ENCODE measurements at places on chromosomes 2 and 18.

DNA sequence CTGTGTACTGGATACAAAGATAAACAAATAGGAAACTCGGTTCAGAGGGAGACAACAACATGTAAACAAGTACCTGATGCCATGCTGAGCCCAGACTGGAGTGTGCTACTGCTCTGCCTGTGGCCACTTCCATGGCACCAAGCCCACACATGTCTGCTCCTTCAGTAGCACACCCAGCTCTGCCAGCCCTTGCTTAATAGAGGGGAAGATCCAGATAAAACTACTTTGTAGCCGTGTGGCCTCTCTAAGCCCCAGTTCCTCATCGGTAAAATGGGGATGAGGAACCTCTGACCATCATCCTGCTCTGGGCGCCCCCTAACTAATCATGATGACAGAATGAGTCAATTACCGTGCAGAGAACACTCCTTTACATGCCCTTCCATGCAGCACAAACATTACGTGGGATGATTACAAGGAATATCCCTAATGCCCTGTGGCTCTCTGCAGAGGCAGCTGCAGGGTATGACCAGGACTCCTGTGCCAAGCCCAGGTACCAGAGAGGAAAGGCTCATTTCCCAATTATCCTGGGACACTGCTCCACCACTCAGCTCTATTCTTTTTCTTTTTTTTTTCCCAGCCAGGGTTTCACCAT, 34.9 kb downstream of the DNMT3A start:
- no peak for DNase-seq

DNA sequence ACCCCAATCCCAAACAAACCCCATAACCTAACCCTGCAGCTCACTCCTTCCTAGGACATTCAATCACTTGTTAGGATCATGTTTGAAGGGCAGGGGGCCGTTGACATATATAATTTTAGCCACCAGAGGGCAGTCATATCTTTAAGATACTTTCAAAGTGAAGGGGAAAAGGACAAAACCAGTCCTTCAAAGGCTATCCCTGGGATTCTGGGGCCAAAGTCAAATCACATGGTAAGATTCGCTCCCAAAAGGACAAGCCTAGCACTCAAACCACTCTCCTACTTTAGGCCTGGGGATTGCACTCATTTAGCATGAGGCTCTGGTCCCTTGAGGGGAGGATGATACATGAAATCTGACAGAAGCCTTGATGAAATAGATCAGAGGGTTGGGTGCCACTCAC, 44.6 kb downstream of the HAUS1 start:
- no peak for DNase-seq

DNA sequence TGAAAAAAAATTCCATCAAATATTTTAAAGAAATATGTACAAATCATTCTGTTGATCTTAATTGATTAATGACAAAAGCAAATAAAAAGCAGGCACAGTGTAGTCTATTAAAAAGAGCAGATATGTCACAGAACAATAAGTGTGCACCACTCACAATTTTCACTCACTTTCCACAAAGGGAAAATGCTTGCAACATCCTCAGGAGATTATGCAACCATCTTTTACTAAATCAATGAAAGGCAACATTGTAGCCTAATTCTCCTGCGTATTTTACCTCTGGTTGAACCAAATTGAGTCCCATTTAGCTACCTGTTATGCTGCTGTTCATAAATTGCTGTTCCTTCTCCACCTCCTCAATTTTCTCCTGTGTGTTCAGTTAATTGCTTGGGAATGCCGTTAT, 1346.8 kb upstream of the PIK3C3 start:
- DNase-seq, result no peak

DNA sequence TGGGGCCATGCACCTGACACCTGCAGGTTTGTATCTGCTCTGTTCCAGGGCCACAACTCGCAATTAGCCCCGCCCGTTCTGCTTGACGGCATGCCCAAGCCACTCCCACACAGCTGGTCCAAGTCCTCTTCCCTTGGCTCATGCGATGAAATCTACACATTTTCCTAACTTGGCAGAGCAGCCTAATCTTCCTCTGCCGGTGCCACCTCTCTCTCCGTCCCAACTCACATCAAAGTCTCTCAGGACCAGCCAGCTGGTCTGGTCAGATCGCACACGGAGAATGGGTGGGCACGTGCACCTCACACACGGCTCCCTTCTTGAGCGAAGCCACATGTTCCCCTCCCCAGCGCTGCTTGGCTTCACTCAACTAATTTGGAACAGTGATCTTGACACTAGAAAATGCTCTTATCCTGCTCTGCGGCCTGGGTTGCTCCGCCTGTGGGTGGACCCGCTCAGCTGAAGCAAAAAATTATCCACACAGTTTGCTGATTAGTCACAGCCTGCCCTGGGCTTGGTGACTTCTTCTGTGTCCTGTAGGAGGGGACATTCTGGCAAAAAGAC, 176.7 kb downstream of the NRP2 start:
- no peak for DNase-seq

DNA sequence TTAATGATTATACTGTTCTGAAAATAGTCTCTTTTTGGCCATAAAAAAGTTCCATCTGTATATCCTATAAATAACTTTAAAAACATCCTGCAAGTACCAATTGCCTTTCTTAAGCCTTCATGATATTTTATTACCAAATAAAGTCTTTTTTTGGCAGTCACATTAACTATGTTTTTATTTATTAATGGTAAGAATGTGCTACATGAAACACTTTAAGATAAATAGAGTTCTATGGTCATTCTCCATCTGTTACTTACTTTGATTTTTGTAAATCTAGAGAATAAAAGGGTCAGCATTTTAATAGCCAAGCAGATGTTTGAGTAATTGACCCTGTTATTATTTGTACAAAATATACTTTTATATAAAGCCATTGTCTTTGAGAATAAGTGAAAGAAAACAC, 52.6 kb downstream of the LCLAT1 start:
- DNase-seq, result no peak

DNA sequence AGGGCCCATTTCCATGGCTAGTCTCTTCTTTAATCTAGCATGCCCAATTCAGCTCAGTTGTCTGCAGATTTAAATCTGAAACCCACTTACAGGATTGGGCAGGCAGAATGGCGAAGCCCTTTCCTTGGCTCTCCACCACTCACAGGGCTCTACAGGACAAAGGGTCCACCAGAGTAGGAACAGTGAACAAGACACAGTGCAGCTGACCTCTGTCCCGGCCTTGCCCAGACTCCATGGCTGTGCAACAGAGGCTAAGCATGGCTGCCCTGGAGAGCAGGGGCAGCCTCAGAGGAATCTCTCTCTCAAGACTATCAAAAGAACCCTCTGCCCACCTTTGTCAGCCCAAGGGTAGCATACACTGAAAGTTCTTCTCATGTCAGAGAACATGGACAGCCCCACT, 9.7 kb upstream of the ATP6V1B1 start:
- no peak for DNase-seq

- DNase-seq, result no peak
Observed at GRCh38 chr2:67993329-67993728, 69.5 kb downstream of the C1D start.

DNA sequence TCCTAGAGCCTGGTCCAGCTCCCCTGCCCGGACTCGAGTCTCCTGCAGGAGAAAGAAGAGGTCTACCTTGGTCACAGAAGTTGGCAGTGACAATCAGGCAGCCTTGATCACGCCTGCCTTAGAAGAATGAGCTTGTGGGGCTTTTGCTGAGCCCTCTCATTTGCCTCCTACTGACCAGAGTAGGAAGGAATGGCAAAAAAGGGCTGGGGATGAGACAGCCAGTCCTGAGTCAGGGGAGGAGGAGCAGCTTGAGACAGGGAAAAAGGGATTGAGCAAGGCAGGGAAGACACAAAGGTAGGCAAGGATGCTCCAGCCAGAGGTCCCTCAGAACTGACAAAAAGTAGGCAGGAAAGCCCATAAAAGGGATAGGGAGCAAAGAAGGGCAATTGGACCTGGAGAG, 6.0 kb downstream of the WDR54 start:
- no peak for DNase-seq

- DNase-seq, result no peak
Observed at GRCh38 chr2:6554466-6554865, 311.2 kb downstream of the CMPK2 start.

- DNase-seq, result no peak
Observed at GRCh38 chr2:68463287-68463877, 3.7 kb downstream of the FBXO48 start.

- no peak for DNase-seq
Observed at GRCh38 chr2:176268976-176269318, 295 bp upstream of the MTX2 start.

DNA sequence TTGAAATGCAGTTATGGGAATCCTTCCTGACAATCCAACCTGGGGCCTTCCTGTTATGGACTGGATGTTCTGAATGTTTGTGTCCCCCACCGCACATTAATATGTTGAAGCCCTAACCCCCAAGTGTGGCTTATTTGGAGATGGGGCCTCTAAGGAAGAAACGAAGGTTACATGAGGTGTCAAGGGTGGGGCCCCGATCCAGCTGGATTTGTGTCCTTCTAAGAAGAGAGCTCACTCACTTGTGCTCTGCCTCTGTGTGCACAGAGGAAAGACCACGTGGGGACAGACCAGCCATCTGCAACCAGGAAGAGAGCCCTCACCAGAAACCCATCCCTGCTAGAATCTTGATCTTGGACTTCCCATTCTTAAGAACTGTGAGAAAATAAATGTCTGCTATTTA, 44.4 kb downstream of the MAP3K19 start:
- DNase-seq, result no peak

- DNase-seq, result no peak
Observed at GRCh38 chr18:36078751-36079529, 11.6 kb upstream of the RPRD1A start.

DNA sequence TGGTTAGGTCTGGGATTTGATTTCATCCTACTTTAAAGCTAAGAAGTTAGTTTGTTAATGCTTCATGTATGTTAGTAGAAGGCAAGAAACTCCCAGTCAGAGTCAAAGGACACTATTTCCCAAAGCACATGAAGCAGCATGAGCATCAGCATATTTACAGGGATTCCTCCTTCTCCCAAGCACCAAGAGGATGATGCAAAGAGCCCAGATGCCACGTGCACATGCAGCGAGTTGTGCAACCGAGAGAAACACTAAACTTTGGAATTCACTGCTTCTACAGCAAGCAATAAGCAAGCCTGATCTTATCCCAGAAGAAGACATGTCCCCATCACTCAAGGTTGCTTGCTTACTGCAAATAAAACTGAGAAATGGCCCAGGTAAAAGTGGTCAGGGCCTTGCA, 32.5 kb downstream of the CPO start:
- DNase-seq, result no peak

DNA sequence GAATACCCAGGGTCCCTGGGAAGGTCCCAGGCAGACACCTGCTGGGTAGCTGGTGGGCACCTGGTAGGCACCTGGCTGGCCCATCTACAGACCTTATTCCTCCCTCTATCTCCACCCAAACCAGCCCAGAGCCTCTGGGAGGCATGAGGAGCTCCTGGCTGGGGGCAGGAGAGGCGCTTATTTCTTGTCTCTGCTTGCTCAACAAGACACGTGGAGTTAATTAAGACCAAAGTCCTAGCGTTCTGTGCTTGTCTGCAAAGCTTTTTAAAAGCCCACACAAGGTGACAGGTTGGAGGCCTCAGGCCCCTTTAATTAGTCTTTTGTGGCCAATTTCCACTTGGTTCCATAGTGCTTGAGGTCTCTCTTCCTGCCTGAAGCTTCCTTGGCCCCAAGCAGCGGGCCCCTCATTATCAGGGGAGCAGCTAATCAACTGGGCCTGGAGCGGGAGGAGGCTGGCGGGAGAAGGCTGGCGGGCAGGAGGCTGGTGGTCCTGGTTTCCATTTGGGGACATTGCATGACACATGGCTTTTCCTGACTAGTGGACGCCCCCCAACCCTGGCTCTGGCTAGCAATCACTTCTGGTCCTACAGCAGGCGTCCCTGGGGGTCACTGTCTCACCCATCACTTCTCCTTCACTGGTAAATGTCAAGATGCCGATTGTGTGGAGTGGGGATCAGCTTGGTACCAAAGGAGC, 65.4 kb upstream of the HDAC4 start:
- DNase-seq, result no peak

GRCh38 chr2:71070294-71071093, 2.0 kb downstream of the NAGK start:
- DNase-seq, result no peak

DNA sequence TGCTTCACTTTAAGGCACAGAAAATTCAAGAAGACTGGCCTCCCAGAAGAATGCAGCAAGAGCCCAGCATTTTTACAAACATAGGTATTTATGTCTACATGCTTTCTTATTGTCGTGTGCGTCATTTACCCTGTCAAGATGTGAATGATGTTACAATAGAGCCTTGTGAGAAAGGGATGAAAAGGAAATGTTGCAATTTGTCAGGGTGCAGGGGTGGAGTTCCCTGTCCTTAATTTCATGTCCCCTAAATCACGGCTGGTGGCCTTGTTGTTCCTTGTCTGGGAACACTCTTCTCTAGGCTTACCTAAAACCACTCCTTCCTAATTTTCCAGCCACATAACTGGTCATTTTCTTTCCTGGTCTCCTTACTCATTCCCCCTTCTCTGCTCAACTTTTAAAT, 194.2 kb downstream of the TXNL1 start:
- no peak for DNase-seq

DNA sequence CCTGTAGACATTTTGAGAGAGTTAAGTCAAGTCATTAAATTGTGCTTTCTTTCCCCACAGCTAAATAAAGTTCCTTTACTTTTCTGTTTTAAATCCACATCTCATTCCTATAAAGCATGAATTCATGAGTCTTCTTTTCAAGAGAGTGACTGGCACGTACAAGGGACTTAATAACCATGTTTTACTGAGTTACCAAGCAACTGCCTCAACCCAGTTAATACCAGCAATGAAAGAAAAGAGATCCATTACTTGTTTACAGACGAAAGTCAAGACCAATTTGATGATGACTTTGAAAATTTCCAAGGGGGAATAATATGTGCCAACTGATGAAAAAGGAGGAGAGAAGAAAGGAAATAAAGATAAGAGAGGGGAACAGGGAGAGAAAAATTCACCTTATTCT, 1082.5 kb upstream of the GYPC start:
- no peak for DNase-seq

- no peak for DNase-seq
Observed at GRCh38 chr2:10294077-10294476, 8.6 kb upstream of the HPCAL1 start.

DNA sequence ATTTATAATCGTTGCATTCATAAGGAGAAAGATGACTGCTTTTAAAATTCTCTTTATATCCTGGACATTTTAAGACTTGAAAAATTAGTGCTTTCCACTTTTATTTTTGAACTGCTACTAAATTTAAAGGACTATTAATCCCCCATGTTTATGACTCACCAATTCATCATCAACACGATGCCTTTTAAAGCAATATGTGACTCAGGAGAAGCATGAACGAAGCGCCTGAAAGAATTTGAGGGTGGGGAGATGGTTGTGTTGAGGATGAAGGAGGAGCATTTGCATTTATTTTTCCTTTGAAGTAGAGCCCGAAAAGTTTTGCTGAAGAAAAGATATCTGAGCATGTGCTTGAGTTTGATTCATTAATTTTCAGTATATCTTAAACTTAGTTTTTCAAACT, 192.2 kb upstream of the LRRTM1 start:
- no peak for DNase-seq

GRCh38 chr18:23967321-23968089, 47.0 kb upstream of the TTC39C start:
- DNase-seq, result no peak

- DNase-seq, result no peak
Observed at GRCh38 chr2:232142049-232142448, 180.5 kb downstream of the DIS3L2 start.

Data from activated CD4-positive, CD25-positive, alpha-beta regulatory T cell treated with anti-CD3 and anti-CD28 coated beads, Interleukin-2, amount 50 U/mL, for 16 hours (primary cell).